Caki2 (cell line): ENCODE measurements at places on chromosomes 11 and 22.

DNA sequence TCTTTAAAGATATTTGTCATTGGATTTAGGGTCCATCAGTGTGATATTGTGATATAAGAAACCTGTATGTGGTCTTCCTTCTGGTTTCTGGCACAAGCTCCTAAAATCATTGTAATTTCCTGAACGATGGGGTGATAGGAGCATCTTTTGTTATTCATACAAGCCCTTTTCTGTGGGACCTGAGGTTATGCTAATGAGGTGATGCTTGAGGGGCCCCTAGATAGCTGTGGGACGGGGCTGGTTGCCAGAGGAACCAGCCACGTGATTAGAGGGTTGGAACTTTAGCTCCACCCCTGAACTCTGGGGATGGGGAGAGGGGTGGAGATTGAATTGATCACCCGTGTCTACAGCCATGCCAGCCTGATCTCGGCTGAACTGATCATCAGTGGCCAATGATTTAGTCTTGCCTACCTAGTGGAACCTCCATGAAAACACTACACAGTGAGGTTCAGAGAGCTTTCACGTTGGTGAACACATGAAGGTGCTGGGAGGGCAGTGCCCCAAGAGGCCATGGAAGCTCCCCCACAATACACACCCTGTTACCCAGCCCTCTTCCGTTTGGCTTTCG is 62.8 kb downstream of the BCR start:
- no peak for DNase-seq

- DNase-seq, result no peak
Measured at GRCh38 chr11:118873804-118874203, 9.9 kb upstream of the CXCR5 start.

DNA sequence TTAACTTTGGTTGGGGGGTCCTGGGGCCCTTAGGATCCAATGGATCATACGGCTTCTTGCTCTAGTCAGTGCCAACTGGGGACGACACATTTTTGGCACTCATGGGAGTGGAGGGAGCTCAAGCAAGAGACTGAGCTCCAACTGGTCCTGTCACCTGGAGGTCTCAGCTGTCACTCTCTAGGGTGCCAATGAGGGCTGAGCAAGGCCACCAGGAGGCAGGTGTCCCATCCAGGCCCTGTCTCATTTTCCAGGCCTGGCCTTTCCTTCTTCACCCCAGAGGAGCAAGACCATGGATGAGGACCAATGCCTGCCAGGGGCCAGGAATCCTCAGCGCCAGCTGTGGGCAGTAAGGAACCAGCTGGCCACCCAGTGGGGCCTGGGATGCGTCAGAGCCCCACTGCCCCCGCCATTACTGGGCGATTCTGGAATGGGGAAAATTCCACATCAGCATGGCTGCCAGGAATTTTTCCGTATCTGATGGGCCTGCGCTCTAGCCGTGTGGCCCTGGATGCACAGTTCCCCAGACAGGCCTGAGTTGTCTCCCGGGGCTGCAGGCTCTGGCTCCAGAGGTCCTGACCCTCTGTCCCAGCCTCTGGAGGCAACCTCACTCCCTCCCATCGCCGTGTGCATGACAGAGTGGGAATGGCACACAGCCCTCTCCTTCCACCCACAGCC is 669 bp upstream of the GAL3ST1 start:
- DNase-seq, result no peak

- DNase-seq, result no peak
Measured at GRCh38 chr11:73215191-73216134, 2.6 kb upstream of the P2RY2 start.

DNA sequence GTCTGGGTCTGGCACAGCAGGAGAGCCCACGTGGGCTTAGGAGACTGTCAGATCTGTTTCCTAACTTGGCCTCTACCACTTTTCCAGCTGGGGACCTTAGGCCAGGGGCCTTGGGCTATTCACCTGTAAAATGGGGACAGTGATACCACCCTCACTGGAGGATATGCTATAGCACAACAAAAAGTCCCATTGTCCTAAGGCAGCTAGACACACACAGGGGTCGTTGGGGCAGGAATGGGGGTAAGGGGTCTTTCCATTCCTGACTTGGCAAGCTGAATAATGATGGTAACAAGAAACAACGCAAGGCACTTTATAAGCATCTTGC is 2.6 kb upstream of the SH3BP1 start:
- DNase-seq, result no peak

DNA sequence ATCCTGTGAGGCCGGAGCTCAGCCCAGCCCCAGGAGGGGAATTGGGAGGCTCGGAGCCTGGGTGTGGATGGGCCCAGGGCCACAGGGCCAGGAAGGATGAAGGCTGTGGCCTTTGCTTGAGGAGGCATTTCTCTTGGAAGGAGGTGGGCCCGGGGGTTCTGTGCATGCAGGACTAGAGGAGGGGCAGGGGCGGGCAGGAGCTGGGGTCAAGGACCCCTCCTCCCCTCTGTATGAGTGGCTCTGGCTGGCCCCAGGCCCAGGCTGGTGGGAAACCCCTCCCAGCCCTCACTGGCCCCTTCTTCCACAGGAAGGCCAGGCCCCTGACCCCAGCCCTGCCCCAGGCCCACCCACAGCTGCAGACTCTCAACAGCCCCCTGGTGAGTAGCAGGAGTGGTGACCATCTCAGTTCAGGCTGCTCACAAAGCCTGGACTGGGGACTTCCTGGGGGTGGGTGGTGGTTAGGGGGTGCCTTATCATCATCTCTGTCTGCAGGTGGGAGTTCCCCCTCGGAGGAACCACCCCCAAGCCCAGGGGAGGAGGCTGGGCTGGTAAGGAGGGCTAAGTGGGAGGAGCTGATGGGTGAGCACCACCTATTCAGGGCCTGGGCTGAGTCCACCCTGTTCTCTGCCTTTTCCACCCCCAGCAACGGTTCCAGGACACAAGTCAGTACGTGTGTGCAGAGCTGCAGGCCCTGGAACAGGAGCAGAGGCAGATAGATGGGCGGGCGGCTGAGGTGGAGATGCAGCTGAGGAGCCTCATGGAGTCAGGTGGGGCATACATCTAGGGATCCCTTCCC is 6.0 kb downstream of the KCNK7 start:
- DNase-seq, result no peak

DNA sequence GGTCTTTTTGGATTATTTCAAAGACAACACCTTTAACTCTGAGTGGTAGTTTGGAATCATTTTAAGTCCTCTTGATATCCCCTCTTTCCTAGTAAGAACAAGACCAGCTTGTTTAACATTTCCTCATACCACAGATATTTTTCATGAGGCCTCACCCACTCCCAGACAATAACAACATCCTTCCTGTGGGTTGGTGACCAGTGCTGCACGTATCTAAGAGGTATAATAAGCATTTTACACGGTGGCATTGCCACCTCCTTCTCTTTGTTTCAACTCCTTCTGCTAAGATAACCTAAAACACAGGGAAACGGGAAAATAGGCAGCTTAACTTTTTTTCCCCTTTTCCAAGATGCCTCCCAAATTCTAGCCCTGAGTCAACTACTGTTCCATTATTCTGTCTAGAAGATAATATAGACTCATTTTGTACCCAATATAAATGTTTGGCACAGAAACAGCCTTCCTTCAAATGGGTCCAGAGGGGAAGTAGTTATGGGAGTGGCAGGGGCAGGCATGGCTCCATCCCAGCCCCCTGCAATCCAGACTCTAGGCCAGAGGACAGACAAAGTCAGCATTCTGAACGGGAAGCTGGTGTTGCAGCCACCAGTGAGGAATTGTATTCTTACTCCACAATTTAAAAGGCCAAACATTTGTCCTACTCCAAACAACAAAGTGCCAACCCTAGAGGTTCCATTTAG is 28.5 kb downstream of the MAML2 start:
- peak; percentile 40 for DNase-seq
